RWPE2 (cell line): ENCODE measurements at places on chromosomes 6 and 20.

- no peak for DNase-seq
Observed at GRCh38 chr6:70952608-70953165, 4.2 kb downstream of the B3GAT2 start.

DNA sequence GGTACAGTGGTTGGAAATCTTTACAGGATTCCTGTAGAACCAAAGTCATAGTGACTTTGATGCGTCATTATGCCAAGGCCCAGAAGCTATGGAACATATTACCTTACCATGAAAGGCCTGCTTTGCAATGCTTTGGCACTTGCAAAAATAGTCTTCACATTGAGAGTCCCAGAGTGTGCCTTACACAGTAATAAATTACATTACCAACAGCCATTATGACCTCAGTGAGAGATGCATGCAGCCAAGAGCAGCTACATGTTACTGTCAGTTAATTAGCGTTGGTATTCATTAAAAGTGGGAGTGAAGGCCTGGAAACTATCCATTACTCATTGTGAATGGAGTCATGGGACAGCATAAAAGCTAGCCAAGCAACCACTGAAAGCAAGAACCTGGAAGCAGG lies 39.2 kb upstream of the HDDC2 start:
- DNase-seq = no peak

DNA sequence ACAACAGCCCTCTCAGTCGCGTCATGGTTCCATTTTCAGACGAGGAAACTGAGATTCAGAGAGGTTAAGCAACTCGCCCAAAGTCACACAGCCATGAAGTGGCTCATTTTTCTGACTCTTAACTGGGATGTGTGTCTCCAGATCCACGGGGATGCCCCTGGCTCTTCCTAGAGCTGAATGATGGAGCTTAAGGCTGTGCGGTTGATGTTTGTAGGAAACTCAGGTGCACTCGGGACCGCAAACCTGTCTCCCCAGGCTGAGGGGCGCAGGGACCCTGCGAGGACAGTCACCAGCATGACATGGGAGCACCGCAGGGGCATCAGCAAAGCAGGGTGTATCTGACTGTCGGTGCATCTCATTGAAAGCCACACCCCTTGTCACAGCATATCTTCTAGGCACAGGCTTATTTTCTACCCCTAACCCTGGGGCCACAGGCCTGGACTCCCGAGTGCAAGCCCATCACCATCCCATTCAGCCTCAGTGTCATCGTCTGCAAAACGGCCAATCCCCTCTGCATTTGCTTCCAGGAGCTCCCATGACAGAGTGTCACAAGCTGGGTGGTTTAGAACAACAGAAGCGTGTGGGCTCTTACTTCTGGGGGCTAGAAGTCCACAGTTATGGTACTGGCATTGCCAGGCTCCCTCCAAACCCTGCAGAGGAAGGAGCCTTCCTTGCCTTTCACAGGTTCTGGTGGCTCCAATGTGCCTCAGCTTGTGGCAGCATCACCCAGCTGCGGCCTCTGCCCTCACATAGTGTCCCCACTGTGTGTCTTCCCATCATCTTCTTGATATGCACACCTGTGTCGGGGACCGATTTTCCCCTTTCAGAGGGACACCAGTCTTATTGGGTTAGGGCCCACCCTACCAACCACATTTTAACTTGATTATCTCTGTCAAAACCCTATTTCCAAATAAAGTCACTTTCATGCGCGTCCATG lies 9.9 kb upstream of the ARHGAP40 start:
- peak; percentile 74 for DNase-seq

- DNase-seq = no peak
Observed at GRCh38 chr20:21396599-21397340, 556 bp downstream of the NKX2-4 start.

DNA sequence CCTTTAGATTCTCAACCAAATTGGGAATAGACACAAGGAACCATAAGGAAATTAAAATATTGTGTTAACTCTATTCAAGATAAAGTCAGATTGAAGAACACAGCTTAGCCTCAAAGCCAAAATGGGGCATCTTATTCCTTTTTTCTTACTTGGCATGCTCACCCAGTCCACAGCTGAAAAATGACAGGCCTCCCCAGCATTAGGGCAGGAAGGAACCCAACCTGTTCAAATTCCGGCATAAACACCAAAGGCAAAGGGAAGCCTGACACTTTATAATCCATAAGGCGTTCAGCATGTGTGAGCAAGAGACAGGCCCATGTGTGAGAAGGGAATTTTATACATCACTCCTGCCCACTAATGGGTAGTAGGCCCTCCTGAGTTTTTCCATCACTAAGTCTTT lies 2.9 kb downstream of the BEND6 start:
- DNase-seq = no peak

DNA sequence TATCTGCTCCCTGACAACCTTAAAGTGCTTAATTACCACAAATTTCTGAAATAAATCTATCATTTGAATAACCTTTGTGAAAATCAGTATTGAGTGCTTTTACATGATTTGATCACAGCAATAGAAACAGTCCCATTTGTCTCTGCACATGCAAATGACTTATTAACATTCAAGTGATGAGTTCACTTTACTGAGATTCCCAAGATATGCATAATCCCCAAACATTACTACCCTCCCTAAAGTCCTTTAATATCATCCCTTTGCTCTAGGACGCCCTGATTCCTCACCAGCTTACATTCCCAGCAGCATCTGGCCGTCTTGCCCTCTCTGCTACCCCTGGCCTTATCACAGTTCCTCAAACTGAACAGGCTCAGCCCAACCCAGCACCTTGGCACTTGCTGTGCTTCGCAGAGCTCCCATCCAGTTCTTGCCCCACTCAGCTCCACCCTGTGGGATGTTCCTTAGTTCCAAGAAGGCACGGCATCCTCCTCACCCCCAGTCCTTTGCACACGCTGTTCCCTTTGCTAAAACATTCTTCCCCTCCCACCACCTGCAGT lies 347.5 kb downstream of the PREX1 start:
- no peak for DNase-seq

DNA sequence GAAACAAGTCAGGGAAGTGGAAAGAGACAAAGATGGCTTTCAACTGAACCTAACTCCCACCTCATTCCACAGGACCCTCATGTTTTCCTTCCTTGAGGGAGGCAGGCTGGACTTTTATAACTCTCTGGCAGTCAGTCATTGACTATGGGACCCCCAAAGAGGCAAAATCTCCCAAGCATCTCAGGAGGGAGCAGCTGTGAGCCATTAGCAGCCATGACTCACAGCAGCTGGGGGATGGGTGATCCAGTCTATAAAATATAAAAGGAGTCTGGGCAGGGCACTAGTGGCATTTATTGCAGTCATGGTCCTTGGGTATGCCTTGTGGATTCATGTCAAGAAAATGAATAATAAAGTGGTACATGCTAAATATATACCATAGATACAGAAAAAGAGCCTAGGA lies 387.0 kb upstream of the CHD6 start:
- no peak for DNase-seq

- DNase-seq = no peak
Observed at GRCh38 chr6:101113468-101114260, 232.5 kb upstream of the ASCC3 start.

- DNase-seq = no peak
Observed at GRCh38 chr20:8796088-8796660, 272.7 kb upstream of the PLCB4 start.

DNA sequence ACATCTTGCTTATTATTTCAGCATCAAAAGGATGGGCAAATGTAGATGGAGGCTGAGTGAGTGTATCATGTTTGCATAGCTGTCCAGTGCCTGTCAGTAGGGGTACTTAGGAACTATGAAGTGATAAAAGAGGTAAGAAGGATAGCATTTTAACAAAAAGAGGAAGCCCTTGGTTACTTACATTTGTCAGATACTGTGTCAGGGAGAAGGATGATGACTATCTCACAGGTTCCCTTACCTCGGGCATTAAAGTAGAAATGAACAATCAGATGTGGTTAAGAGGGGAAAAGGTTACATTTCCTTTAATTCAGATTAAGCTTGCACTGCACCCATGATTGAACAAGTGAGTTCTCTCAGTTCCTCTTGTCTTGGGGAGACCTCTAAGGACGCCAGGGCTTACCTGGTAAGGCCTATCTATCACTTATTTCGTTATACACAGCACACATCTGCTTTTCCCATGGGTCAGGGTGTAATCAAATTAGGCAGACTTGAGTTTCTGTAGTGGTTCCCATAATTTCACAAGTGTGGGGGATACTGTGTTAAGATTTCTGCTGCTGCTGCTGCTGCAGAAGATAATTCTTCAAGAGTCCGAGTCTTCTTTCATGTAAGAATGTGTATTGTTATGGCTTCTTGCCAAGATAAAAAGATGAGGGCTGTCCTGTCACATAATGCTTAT lies 4.5 kb downstream of the FOXO3 start:
- DNase-seq = no peak

DNA sequence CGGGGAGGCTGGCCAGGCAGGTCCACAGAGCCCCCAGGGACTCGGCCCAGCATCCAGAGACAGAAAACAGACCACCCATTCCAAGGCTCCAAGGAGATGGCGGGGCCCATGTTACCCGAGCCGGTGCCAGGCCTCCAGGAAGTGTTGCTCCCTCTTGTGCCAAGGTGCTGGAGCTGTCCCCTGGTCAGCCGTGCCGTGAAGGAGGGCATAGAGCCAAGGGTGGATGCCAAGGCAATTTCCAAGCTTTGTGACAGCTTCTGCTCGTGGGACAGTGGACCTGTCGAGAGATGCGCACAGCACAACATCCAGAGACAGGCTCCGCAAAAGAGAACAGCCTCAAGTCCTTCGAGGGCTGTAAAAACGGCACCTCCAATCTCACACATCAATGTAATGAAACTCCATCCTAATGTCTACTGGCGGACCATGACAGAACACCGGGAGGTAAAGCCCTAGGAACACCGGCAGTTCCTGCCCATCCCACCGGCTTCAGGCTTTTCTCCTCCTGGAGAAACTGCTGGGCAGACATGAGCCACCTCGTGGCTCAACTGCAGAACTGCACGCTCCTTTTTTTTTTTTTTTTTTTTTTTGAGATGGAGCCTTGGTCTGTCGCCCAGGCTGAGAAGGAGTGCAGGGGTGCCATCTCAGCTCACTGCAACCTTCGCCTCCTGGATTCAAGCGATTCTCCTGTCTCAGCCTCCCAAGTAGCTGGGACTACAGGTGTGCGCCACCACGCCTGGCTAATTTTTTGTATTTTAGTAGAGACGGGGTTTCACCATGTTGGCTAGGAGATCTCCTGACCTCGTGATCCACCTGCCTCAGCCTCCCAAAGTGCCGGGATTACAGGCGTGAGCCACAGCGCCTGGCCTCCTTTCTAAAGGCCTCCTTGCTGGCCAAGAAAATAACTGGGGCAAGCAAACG lies 30.9 kb upstream of the AVP start:
- no peak for DNase-seq

GRCh38 chr20:56624786-56625681 lies 4.1 kb upstream of the TFAP2C start:
- DNase-seq = no peak

GRCh38 chr20:37336369-37337207 lies 9.4 kb upstream of the SRC start:
- no peak for DNase-seq

DNA sequence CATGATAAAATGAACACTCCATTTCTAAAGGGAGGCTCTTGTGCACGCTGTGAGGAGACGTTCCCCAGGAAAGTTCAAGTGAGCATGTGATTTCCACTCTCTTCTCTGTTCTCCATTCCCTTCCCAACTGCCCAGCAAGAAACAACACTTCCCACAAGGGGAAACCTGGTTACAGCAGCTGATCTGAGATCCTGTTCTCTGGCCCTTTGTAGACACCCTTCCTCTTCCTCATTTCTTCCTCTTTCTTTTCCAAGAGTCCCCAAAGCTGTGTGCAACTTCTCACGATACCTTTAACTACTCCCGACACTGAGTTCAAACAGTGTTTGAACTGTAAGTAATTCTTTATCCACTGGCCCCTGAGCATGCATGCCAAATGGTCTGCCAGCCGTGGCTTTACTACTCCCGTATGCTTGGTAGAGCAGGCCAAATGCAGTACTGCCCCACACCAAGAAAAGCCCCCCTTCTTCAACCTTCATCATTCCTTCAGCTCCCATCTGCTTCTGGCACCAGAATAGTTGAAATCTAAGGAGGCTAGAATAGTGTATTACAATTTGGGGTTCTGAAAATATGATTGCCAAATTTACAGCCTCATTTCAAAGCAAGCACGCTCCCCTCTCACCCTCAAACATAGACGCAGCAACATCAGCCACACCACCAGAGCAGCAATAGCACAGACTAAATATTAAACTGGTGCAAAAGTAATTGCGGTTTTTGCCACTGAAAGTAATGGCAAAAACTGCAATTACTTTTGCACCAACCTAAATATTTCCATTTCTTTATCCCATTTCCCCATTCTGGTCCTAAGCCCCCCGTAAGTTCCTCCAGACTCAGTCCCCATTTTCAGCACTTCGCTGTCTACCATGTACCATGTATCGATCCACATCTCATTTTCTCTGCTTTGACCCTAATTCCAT lies 4.3 kb downstream of the HLA-DMB start:
- DNase-seq = no peak
